ENCODE measurements at places on chromosomes 5 and 9.

- DNase-seq: no peak
Observed at GRCh38 chr5:1889321-1890065, 6.8 kb upstream of the IRX4 start.

DNA sequence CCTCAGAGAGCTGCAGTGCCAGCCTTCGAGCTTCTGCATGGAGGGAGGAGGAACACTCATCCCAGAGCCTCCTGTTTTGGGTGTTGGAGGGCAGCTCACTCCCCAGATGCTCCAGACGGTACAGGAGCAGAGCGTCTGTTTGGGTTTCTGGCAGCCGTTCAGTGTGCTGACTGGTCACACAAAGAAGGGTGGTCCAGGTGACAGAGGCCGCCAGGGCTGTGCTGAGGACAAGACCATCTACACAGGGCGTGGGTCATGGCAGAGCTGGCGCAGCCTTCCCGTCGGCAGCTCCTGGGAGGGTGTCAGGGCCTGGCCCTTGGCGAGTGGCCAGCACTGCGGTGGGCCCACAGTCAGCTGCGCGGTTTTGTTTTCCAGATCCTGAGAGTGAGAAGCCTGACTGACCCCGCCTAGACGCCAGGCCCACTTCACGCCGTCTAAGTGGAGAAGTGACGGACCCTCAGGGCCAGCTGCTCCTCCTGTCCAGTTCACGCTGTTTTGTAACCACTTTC, 131.4 kb upstream of the FAM120A start:
- DNase-seq: no peak

- DNase-seq: peak; percentile 16
Observed at GRCh38 chr5:96752341-96753016, 55.3 kb downstream of the ERAP1 start.

GRCh38 chr9:105055917-105056316, 128.0 kb upstream of the ABCA1 start:
- DNase-seq: no peak

DNA sequence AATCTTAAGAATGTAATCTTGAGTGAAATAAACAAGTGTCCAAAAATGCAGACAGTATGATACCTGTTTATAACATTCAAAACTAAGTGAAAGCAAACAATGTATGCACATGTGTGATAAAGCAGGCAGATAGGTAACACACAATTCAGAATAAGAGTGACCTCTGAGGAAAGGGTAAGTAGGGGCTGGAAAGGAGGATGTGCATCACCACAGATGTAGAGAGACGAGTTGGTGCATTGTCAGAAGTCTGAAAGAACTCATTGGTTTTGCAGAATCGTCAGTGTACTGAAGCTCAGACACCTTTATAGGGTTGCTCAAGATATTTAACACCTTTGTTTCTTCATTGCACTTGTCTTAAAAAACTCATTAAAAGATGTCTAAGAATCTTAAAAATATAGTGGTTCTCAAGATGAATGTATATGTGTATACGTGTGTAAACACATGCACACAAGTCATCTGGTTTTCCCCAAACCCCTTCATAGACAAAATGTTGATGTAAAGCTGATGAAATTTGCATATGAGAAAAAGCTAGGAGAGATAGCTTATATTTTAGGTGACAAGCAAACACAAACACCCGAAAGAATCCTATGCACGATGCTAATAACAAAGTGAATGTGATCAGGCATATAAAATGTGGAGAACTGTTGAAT, 197.6 kb upstream of the MEF2C start:
- no peak for DNase-seq

DNA sequence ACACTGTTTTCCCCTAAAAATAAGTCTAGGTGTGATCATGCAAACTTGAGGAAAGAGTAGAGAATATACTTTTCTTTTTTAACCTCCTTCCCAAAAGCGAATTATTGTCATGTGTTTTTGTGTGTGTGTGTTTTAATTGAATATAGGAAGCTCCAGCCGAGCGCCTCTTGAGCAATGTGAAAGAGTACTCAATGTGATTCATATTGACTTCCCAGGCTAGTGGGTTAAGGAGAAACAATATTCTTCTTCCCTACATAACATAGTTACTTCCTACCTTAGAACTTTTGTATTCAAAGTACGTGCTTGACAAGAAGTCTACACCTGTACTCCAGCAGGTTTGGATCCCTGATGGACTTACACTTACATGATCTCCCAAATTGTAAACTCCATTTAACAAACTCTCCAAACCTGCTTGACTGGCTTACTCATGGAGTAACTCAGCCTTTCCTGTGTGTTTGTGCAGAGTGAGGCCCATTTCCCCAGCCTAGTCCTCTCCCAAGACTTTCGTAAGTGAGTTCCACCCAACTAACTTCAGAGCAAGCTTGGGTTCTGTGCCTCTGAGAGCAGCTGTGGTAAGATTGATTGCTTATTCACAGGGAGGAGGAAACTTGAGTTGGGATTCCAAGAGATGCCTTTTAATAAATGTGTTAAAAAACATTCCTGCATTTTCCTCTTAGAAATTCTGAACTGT, 9.3 kb downstream of the SLC28A3 start:
- DNase-seq: no peak

GRCh38 chr5:119379942-119380547, 24.2 kb downstream of the TNFAIP8 start:
- no peak for DNase-seq

GRCh38 chr5:116576053-116576713, 1.6 kb upstream of the SEMA6A start:
- peak; percentile 80 for DNase-seq

DNA sequence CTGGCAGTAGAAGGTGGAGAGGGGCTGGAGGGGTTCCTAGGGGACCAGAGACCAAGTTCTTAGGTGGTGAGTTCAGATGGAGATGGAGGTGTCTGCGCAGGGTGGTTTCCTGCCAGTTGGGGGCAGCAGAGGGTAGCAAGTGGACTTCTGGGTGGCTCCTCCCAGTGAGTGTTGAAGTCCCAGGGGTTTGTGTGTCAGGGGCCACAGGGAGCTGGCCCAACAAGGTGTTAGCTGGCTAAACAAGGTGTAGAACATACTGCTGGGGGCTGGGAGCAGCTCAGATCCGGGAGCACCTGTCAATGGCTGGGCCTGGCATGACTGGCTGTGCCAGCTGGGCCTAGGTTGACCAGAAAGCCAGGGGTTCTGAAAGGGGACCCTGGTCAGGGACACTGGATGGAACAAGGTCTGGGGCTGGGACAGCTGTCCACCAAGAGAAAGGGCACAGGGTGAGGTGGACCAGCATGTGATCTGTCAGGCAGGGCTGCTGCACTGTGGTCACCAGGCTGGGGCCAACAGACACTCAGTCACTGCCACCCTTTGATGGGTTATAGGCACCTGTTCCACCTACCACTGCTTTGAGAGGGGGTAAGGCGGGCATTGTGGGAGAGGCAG, 35.6 kb downstream of the DAB2IP start:
- no peak for DNase-seq

- DNase-seq: no peak
Observed at GRCh38 chr5:139387611-139388197, 2.0 kb downstream of the MZB1 start.

DNA sequence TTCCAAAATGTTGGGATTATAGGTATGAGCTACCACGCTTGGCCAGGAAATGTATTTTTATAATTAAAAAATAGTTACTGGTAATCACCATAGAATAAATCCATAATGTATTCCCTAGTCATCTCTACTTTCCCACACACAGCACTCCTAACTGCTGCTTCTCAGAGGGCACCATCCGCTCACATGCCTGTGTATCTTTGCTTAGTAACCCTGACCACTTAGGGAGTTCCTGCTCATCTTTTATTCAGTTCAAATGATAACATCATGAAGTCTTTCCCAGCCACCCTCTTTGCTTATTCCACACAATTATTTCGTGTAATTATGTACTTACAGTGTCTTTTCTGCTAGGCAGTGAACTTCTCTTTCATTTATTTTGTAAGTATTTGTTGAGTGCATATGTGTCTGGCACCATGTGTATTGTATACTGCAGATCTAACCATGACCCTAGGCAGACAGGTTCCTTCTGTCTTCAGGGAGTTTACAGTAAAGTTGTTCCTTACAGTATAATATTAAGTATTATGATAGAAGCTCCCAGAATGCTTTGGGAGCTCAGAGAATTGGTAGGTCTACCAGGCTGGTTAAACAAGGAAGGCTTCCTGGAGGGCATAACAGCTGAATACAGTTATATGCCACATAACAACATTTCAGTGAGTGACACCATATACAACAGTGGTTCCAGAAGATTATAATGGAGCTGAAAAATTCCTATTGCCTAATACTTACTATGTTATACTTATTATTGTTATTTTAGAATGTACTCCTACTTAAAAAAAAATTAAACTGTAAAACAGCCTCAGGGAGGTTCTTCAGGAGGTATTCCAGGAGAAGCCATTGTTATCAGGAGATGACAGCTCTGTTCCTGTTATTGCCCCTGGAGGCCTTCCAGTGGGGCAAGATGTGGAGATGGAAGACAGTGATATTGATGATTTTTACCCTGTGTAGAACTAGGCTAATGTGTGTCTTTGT, 39.2 kb downstream of the DCAF10 start:
- DNase-seq: no peak

GRCh38 chr5:101424530-101425175, 521.6 kb upstream of the ST8SIA4 start:
- DNase-seq: no peak

DNA sequence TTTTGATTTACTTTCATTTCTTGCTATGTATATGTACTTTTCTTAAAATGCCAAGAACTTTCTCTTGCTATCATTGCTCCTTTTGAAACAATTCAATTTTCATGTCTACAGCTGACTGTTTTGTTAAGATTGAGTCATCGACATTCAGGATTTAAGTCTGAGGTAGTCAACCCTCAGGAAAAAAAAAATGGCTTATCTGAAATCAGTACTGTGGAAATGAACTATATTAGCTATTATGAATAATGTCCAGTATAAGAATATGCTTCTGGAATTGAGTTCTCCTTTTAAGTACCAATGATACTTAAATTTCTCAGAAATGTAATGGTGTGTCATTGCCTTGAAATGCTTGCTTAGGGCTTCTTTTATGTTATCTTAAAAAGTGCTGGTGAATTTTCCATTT, 37.9 kb downstream of the TNFAIP8 start:
- no peak for DNase-seq

GRCh38 chr5:129367883-129368282, 92.2 kb upstream of the ADAMTS19 start:
- DNase-seq: no peak

DNA sequence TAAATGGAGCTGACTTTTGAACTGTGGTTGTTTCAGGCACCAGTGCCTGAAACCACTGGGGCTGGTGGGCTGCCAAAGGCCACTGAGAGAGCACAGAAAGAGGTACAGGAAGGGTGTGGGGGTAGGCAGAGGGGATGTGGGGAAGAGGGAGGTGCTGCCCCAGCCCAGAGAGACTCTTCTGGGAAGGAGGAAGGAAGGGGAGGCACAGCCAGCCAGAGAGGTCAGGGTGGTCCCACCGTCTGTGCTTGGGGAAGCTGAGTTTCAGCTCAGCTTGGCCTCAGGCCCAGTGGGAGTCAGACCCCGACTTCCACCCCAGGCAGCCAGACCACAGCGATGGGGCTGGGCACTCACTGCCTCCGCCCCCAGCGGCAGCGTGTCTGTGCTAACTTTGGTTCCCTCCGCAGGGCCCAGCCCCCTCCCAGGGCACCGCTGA, 8.6 kb upstream of the PHYKPL start:
- DNase-seq: no peak

DNA sequence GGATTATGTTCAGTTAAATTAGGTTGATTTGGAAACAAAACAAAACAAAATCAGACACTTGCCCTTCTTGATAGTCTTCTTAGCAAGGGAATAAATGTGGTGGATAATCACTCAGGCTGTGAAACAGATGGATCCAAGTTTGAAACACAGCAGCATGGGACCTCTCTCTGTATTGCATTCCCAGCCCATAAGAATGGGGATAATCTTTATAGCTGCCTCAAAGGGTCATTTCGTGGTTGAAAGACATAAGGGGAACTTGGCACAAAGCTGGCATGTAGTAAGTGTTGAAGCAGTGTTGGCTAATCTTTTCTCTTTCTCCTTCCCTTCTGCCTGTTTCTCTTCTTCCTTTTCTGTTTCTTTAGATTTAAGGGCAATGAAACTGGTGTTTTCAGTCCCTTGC, 333.9 kb upstream of the TLE4 start:
- no peak for DNase-seq
